GM23338 (cell line): ENCODE measurements at places on chromosomes 7 and 10. TPM values are rescaled to one million over a fixed set of nuclear protein-coding genes. Genes with fewer than 3 reads are reported as not detected.
A peak's percentile ranks its signal among the peaks of the same experiment; 100 is the strongest.

Gene TMEM140
- total RNA-seq = not detected in 2 replicates

Gene HOXA10
- total RNA-seq = not detected in 2 replicates

Gene HGF
- 0.50 and 1.1 TPM in 2 replicates for total RNA-seq

Gene NOC3L
- total RNA-seq = 43.1 and 49.7 TPM in 2 replicates

Gene NPC1L1
- not detected in 2 replicates for total RNA-seq

Gene IRF5
- 1.1 and 3.7 TPM in 2 replicates for total RNA-seq

Gene PDZD7
- 1.7 and 2.3 TPM in 2 replicates for total RNA-seq

Gene TMEM273
- not detected in 2 replicates for total RNA-seq

Gene NANOS1
- 2.9 and 7.8 TPM in 2 replicates for total RNA-seq

Gene ANKRD7
- 1.6 TPM in 1 of 2 replicates, not detected in the other for total RNA-seq

DNA sequence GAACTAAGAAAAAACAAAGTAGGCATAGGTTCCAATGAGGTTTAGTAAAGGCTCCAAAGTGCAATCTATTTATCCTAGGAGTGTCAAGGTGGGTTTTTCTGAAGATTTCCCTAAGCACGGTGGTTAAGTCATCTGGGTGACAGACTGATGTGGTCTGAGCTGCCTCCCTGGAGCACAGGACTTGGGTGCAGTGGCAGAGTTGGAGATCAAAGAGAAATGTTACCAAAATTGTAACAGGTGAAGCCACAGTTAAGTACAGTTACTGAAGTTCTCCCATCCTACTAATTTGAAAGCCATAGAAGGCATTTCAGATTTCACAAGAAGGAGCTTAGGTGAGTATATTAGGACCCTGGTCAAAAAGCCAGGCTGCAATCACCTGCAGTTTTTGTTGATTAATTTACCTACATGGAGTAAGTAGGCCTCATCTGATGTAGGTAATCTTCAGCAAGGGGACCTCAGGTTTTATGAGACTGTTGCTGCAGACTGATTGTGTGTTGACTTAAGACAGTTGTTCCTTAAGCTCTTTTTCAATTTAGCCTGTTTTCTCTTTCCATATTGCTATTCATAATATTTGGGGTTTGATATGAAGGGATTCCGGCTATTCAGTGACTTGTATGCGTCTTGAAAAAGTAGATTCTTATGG is 3.0 kb downstream of the DLX6 start:
- H3K4me3 ChIP-seq = no peak overlapping the region
- H3K4me1 ChIP-seq = peaks cover 60% of the 10 kb centered on the region
- peaks cover 99% of the 10 kb centered on the region for H3K27me3 ChIP-seq
- no peaks in the 10 kb centered on the region for H3K36me3 ChIP-seq
- H3K27ac ChIP-seq = no peak overlapping the region
- no peak for DNase-seq

DNA sequence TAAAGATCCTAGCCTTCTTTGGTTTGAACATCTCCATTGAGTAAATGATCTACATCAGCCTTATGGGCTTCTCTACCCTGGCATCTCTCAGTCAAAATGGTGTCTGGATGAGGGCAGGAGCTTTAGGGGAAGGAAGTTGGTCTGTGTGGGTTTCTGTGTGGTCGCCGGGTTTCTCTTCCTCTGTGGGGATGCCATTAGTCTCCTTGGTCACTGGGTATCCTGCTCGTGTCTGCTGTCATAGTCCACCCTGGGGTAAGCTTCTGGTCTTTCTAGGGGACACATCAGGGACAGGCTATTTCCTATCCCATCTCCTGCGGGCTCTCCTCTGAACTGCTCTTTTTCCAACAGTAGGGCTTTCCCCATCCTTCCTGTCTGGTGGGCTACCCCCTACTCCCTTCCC is 150.3 kb upstream of the NPY start:
- H3K27ac ChIP-seq = no peak overlapping the region
- no peak for DNase-seq
- H3K36me3 ChIP-seq = no peaks in the 10 kb centered on the region
- H3K4me3 ChIP-seq = no peak overlapping the region
- no peaks in the 10 kb centered on the region for H3K4me1 ChIP-seq

GRCh38 chr10:122033224-122033926 is 44.4 kb downstream of the TACC2 start:
- H3K4me1 ChIP-seq = no peaks in the 10 kb centered on the region
- no peaks in the 10 kb centered on the region for H3K36me3 ChIP-seq
- no peak overlapping the region for H3K27ac ChIP-seq
- no peaks in the 10 kb centered on the region for H3K27me3 ChIP-seq
- H3K4me3 ChIP-seq = no peak overlapping the region

DNA sequence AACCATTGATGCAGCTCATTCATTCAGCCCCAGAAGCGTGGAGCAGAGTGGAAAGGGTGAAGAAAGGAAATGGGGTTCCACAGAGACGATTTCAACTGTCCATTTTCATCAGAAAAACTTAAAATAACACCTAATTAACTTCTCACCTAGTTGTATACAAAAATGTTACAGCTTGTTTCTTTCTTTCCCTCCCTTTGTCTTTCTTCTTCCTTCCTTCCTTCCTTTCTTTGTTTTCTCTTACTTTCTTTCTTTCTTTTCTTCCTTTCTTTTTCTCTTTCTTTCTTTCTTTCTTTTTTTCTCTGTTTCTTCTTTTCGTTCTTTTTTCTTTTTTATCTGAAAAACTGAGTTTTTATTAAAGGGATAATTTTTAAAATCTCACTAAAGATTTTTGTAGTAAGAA is 105.9 kb upstream of the GNAI1 start:
- no peak overlapping the region for H3K4me3 ChIP-seq
- no peaks in the 10 kb centered on the region for H3K27me3 ChIP-seq
- H3K36me3 ChIP-seq = no peaks in the 10 kb centered on the region
- no peak overlapping the region for H3K27ac ChIP-seq

GRCh38 chr10:48266528-48266927 is 8.0 kb downstream of the FRMPD2 start:
- DNase-seq = no peak
- no peak overlapping the region for H3K4me3 ChIP-seq
- no peaks in the 10 kb centered on the region for H3K27me3 ChIP-seq
- no peaks in the 10 kb centered on the region for H3K4me1 ChIP-seq
- no peaks in the 10 kb centered on the region for H3K36me3 ChIP-seq

- no peak overlapping the region for H3K4me3 ChIP-seq
- no peak for DNase-seq
- no peaks in the 10 kb centered on the region for H3K36me3 ChIP-seq
- no peaks in the 10 kb centered on the region for H3K4me1 ChIP-seq
- no peak overlapping the region for H3K27ac ChIP-seq
These were observed 170.9 kb upstream of the MAGI2 start for GRCh38 chr7:79624336-79624735.

GRCh38 chr10:90621577-90621976 is 236.3 kb downstream of the HTR7 start:
- no peak overlapping the region for H3K4me3 ChIP-seq
- DNase-seq = peak; percentile 75
- no peak overlapping the region for H3K27ac ChIP-seq
- H3K4me1 ChIP-seq = no peaks in the 10 kb centered on the region
- H3K36me3 ChIP-seq = no peaks in the 10 kb centered on the region

DNA sequence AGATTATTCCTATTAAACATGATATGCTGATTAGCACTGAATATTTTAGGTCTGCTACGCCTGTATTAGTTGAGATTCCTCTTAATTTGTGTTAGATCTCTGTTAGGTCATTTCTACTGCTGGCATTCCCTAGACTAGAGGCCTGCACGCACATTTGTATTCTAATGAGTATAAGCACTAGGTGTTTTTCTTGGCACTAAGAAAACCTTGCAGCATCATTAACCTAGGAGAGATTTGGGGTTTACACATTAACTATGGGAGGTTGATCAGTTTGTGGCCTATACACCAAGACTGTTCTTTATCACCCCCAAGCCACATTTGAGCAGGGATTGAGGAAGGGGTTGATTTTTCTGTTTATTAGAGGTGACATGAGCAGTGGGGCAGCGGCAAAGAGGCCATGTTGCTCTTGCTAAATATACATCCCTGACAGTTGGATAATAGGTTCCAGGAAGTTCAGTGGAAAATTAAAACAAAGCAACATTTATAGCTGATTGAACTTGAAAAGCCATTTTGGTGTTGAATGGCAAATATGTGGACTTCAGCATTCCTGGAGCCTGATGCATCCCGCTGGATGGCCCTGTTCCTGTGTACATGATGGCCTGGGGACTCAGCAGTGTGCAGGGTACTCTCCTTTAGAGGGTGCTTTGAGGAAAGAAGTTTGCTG is 65.2 kb downstream of the GBF1 start:
- H3K27me3 ChIP-seq = no peaks in the 10 kb centered on the region
- no peaks in the 10 kb centered on the region for H3K36me3 ChIP-seq
- H3K27ac ChIP-seq = no peak overlapping the region
- no peak overlapping the region for H3K4me3 ChIP-seq
- peak; percentile 11 for DNase-seq

- no peaks in the 10 kb centered on the region for H3K27me3 ChIP-seq
- peaks cover 25% of the 10 kb centered on the region for H3K36me3 ChIP-seq
- H3K27ac ChIP-seq = no peak overlapping the region
- DNase-seq = peak; percentile 68
These were observed 36.1 kb downstream of the PSAP start for GRCh38 chr10:71814922-71815411.

GRCh38 chr7:13027321-13027720 is 339.9 kb downstream of the ARL4A start:
- no peak for DNase-seq
- H3K4me3 ChIP-seq = no peak overlapping the region
- no peaks in the 10 kb centered on the region for H3K36me3 ChIP-seq
- peaks cover 9% of the 10 kb centered on the region; the same call in 1 of the 2 replicates for H3K4me1 ChIP-seq

DNA sequence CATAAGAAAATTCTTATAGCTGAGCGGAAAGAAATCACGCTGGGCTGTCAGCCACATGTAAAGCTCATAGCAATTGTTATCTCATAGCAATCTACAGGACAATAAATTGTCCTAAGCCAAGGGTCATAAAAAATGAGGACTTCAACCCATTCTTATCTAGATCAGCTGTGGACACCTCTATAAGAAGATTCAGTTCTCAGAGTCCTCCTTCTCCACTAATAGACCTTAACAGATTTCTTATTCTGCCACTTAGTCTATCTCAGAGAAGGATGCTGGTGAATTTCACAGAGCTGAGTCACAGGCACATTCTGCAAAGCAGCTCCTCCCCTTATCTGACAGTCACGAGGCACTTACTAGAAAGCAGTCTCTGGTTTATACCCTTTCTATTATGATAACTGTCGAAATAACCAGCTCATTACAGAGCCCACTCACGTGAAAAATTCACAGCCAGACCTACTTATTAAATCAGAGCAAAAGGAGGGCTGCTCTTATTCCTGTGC is 185.3 kb upstream of the PCLO start:
- no peaks in the 10 kb centered on the region for H3K36me3 ChIP-seq
- no peak overlapping the region for H3K27ac ChIP-seq
- H3K27me3 ChIP-seq = no peaks in the 10 kb centered on the region
- no peak for DNase-seq

DNA sequence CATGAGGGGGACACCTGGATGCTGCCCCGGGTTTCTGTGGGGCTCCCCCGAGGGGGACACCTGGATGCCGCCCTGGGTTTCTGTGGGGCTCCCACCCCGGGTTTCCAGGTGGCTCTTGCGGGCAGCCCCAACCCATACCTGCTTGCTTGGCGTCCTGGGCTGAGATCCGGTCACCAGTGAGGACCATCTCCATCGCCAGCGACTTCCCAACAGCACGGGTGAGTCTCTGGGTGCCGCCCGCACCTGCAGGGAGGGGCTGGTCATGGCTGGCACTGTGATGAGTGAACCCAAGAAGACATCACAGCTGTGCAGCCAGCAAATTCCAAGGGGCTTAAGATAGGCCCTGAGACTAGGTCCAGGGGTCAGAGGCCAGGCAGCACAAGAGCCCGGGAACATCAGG is 6.4 kb downstream of the ECHS1 start:
- H3K4me3 ChIP-seq = no peak overlapping the region
- DNase-seq = no peak
- no peaks in the 10 kb centered on the region for H3K36me3 ChIP-seq
- H3K4me1 ChIP-seq = no peaks in the 10 kb centered on the region
- no peaks in the 10 kb centered on the region for H3K27me3 ChIP-seq

DNA sequence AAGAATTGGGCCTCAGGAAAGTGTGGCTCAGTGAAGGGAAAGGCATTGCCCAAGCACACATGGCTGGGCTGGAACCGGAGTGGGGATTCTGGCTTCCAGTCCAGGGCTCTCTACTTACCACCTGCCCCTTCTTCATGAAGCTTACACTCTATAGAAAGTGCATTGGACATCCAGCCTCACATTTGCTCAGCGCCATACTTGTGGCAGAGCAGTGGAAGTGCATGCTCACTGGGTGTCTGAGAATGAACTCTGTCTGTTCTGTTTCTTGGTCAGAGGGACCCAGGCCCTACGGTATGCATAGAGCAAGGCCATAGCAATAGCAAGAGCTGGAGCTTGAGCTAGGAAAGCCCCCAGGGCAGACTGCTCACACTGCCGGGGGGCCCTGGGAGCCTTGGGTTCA is 1253.5 kb downstream of the TYW1 start:
- H3K36me3 ChIP-seq = no peaks in the 10 kb centered on the region
- no peak overlapping the region for H3K27ac ChIP-seq
- no peaks in the 10 kb centered on the region for H3K27me3 ChIP-seq

GRCh38 chr10:49578392-49578791 is 31.7 kb upstream of the SLC18A3 start:
- H3K27ac ChIP-seq = no peak overlapping the region
- H3K27me3 ChIP-seq = no peaks in the 10 kb centered on the region
- H3K4me3 ChIP-seq = no peak overlapping the region
- H3K4me1 ChIP-seq = no peaks in the 10 kb centered on the region
- DNase-seq = no peak

GRCh38 chr10:77081481-77081891 is 556.1 kb downstream of the KCNMA1 start:
- DNase-seq = peak; percentile 45
- no peak overlapping the region; the same call in 1 of the 2 replicates for H3K27ac ChIP-seq
- no peaks in the 10 kb centered on the region for H3K27me3 ChIP-seq
- peaks cover 31% of the 10 kb centered on the region for H3K4me1 ChIP-seq

DNA sequence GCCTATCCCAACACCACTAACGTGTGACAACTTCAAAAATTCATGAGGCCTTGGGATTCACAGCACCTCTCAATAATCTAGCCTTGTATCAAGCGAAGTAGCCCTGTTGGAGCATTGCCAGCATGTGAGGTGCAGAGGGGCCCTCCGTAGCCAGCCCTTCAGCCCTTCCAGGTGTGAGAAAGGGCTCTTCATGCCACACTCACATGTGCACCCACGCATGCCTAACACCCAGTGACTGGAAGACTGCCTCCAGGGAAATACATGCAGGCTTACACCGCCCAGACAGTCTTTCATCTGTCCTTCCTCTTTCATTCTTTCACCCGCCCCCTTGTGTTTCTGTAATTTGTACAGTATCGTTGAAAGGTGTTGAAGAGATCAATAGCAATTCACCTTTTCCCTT is 26.1 kb downstream of the LRRC4 start:
- H3K4me3 ChIP-seq = no peak overlapping the region
- no peaks in the 10 kb centered on the region for H3K27me3 ChIP-seq
- DNase-seq = no peak
- H3K4me1 ChIP-seq = no peaks in the 10 kb centered on the region

- H3K36me3 ChIP-seq = peaks cover 24% of the 10 kb centered on the region
- no peaks in the 10 kb centered on the region for H3K4me1 ChIP-seq
- H3K27ac ChIP-seq = peak overlapping the region; percentile 45; the same call in 1 of the 2 replicates
- no peak for DNase-seq
- H3K4me3 ChIP-seq = no peak overlapping the region
These were observed 57.1 kb downstream of the STK17A start for GRCh38 chr7:43639858-43640491.

- peak; percentile 89 for DNase-seq
- H3K36me3 ChIP-seq = no peaks in the 10 kb centered on the region
- peak overlapping the region; percentile 97 for H3K27ac ChIP-seq
These were observed 271.7 kb downstream of the TRIL start for GRCh38 chr7:28686418-28686800.

GRCh38 chr10:52011118-52011517 is 303.0 kb upstream of the DKK1 start:
- no peaks in the 10 kb centered on the region for H3K27me3 ChIP-seq
- H3K27ac ChIP-seq = no peak overlapping the region
- no peaks in the 10 kb centered on the region; the same call in none of the 2 replicates for H3K36me3 ChIP-seq
- no peak overlapping the region for H3K4me3 ChIP-seq
- no peak for DNase-seq
